ENCODE measurements at places on chromosomes 4 and X.

- DNase-seq = no peak
Observed at GRCh38 chr4:79864500-79865200, 208.4 kb downstream of the ANTXR2 start.

DNA sequence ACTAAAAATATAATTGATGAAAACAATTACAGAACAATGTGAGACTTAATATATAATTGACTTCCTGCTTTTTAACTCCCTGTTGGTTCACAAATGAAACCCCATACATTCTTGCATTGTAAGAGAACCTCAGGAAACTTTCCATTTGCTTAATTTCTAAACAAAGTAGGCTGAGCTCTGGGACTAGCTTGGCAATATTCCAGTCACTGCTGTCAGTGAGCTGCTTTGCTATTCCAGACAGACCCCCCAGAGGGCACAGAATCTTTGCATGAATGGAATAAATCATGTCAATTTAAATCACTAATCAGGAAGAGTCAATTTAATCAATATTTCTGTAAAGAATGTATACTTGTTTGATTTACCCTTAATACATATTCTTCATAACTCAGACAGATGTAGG lies 110.6 kb downstream of the NEXMIF start:
- DNase-seq = no peak

DNA sequence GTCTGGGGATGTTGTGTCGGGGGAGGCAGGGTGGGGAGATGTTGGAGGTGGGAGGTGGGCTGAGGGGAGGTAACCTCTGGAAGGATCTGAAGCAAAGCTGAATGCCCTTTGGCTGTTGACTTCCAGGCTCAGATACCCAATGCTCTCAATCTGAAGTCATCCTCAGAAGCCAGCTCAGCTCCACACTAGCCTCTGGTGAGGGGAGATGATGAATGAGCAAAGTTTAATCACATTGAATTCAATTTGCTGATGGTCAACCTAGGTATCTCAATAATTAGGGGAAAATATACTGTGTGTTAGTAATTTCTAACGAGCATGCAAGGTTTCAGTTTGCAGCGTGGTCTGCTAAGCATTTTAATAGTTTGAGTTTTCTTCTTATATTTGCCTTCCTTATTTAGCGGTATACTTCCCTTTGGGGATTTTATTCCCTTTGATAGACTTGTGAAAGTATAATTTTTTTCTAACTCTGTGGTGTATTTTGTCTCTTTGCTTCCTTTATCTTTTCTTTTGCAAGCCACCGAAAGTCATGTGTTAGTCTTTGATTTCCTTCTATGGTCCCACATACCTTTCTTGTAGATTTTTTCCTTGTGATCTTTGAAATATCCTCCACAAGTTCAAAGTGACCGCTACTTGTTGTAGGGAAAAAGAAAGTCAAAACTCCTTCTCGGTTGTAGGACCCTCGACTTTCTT lies 146.3 kb upstream of the LEF1 start:
- DNase-seq = no peak

- DNase-seq = no peak
Observed at GRCh38 chr4:118712872-118713271, 27.7 kb downstream of the METTL14 start.

- DNase-seq = no peak
Observed at GRCh38 chr4:54231768-54232688, 2.9 kb downstream of the PDGFRA start.
